Stimulated activated CD8-positive, alpha-beta memory T cell treated with anti-CD3 and anti-CD28 coated beads, Interleukin-12 subunit alpha, Interleukin-12 subunit beta, amount 100 ng/mL, for 4 hours (primary cell): ENCODE measurements at places on chromosomes 7 and 10.

DNA sequence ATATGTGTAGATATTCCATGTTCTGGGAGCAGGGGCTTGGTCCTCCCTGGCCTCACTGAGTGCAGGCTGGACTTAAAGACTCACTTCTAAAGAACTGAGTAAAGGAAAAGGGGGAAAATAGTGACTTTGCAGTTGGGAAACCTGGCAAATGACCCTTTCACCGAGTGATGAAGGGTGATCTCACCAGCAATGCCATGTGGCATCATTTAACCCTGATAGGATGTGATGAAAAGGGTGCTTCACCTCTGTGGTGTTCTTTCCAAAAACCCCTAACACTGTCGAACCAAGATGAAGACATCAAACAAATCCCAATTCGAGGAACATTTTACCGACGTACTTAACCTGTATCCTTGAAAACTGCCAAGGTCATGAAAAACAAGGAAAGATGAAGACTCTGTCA lies 71.9 kb downstream of the AOAH start:
- DNase-seq = no peak

DNA sequence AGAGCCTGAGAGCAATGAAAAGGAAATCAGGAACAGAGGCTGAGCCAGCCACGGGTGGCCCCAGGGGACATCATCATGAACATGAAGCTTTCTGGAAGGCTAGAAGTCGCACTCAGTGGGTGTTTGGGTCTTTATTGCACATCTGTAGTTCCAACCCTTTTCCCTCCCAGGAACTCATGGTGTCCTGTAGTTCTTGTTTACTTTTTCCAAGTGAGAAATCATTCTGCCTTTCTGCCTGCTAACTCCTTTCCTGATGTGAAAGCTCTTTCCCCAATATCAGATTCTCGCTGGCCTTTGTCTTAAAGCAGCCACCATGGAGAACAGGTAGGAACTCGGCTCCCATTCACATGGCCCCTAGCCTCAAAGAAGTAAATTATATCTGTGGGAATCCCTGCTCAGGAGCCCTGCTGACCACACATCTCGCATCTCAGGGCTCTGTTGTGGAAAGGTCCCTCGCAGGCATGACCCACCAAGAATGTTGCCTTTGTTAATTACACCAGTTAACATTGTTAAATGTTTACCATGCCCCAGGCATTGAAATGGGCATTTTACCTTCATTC lies 542.7 kb downstream of the TNS3 start:
- no peak for DNase-seq

GRCh38 chr7:66183700-66184099 lies 21.4 kb upstream of the TPST1 start:
- DNase-seq = no peak

- DNase-seq = no peak
These were observed 275.8 kb downstream of the CACNA2D1 start for GRCh38 chr7:82167558-82168314.

DNA sequence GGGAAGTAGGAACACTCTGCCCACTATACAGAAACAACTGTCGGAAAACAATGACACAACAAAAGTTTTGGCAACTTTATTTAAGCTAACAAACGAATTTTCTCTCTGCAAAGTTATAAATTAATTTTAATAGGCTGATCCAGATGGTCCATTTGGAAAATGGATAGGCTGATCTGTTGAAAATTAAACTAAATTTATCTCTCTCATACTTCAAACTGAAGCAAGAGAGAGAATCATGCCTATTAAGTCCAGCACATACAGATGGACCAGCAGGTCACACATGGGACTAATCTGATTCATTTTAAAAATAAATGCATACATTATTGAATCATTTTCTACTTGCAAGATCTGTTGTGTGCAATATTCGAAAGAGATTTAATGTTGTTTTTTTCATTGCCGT lies 110.1 kb downstream of the BTRC start:
- DNase-seq = no peak

DNA sequence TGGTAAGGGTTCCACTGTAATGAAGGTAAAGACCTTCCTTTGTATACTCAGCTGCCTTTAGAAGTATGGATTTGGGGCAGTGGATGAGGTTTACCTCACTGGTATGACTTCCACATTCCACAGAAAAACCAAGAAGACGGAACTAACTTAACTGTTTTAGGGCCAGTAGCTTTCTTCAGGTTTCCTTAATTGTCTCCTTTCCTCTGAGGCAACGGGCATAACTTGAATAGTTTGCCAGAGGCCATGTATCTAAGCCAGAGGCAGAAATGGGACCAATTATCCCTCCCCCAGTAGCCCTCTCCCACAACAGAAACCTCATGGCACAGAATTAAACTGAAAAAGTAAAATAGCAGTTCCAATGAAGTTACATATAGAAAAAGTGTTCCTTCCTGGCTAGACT lies 281.7 kb downstream of the PHTF2 start:
- DNase-seq = no peak

- no peak for DNase-seq
These were observed 515.4 kb upstream of the FZD8 start for GRCh38 chr10:36157486-36157885.

GRCh38 chr7:93367254-93367653 lies 135.1 kb downstream of the VPS50 start:
- DNase-seq = no peak

DNA sequence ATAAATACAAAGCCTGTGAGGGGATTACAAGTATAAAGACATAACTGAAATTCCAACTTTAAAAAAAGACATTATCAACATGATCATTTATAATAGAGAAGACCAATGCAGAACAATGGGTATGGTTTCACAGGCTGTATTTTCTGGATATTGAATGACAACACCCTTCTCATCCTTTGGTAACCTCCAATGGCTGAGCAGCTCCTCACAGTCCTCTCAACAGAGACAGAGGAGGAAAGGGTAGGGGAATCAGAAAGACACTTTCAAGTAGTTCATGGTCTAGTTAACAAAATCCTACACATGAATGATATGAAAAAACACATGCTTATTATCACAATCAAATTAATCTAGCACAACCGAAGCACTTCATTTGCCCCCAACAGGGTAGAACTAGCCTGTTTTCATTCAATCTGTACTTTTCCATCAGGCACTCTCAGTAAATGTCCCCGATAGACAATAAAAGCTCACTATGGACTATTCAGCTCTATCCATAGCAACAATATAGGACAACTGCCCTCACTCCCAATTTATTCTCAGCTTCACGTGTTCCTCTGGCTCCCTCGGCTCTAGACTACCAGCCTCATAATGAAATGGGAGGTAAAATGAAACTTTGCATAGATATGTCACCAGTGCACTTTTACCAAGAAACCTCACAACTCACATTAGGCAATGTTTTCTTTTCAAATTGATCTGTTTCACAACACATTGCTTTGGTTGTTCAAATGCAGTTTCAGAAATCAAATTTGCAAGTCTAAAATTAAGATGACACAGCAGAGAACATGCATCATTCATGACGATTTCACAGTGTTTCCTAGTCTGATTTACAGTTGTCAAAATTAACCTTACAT lies 211.4 kb downstream of the THSD7A start:
- DNase-seq = no peak

- no peak for DNase-seq
These were observed 243.2 kb upstream of the TMEM229A start for GRCh38 chr7:124276005-124276622.

DNA sequence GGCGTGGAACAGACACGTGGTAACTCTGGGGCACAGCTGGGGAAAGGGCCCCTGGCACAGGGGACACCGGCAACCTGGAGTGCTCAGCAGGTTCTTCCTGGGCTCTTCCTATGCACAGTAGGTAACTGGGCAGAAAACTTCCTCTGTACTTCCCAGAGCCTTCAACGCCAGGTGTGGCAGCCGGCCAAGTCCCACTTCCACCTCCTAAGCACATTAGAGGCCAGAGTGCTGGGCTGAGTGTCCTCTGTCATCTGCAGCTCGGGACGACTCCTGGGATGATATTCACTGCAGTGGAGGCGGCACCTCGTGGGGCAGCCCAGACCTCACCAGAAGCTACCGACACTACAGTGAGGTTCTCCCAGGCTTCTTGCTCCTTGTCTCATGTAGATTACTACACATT lies 114.5 kb downstream of the LARP4B start:
- no peak for DNase-seq

DNA sequence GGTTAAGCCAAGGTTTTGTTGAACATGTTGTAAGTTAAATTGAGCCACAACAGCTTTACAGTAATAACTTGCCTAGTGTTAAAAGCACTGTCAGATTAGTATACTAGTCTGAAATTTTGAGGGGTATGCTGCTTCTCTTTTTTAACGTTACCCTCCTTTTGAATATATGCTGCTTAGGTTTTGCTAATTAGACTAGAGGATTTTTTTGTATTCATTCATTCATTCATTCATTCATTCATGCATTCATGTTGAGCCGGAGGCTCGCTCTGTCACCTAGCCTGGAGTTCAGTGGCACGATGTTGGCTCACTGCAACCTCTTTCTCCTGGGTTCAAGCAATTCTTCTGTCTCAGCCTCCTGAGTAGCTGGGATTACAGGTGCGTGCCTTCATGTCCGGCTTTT lies 24.7 kb downstream of the DNAJB6 start:
- DNase-seq = no peak

- DNase-seq = no peak
These were observed 103.8 kb downstream of the CNNM2 start for GRCh38 chr10:103021900-103022293.

GRCh38 chr7:142439739-142440138 lies 181.9 kb upstream of the PRSS58 start:
- no peak for DNase-seq

- no peak for DNase-seq
These were observed 512.9 kb downstream of the IPMK start for GRCh38 chr10:57754803-57755202.

DNA sequence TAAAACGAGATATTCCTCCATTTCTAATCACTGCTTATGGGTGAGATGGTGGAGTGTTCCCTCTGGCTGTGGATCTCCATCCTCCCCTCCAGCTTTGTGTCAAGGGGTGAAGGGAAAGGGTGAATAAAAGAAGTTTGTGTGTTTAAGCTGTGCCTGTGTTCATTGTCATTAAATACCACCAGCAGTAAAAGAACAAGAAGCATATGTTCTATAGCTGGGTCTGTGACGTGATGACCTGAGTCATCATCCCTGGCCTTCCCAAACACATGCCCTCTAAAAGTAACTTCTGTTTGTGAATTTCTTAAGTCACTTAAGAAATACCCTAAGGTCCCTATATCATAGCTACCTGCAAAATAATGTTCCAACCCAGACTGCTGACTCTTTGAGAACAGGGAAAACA lies 104.9 kb downstream of the PPP1R17 start:
- DNase-seq = no peak

GRCh38 chr7:29208410-29209250 lies 14.1 kb downstream of the CHN2 start:
- no peak for DNase-seq

GRCh38 chr10:16904639-16905061 lies 87.4 kb upstream of the RSU1 start:
- no peak for DNase-seq

DNA sequence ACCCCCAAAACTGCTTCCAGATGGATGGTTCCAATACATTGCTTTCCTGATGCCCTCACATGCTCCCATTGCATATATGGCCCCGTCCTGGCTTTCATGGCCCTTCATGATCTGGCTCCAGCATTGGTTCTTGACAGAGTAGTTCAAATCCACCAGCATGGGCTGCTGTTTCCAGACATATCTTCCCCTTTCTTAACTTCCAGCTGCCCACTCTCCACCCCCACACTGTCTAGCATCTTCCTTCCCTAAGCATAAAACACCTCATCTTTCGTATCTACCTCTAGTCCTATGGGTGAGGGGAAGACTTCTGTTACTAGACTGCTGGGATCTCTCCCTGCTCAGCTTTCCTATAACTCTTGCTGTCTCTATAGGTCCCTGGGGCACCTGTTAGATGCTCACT lies 13.2 kb upstream of the GOLGA7B start:
- DNase-seq = no peak
